Suppressor macrophage (primary cell): ENCODE measurements at places on chromosomes 1 and 21.
A peak's percentile ranks its signal among the peaks of the same experiment; 100 is the strongest.

DNA sequence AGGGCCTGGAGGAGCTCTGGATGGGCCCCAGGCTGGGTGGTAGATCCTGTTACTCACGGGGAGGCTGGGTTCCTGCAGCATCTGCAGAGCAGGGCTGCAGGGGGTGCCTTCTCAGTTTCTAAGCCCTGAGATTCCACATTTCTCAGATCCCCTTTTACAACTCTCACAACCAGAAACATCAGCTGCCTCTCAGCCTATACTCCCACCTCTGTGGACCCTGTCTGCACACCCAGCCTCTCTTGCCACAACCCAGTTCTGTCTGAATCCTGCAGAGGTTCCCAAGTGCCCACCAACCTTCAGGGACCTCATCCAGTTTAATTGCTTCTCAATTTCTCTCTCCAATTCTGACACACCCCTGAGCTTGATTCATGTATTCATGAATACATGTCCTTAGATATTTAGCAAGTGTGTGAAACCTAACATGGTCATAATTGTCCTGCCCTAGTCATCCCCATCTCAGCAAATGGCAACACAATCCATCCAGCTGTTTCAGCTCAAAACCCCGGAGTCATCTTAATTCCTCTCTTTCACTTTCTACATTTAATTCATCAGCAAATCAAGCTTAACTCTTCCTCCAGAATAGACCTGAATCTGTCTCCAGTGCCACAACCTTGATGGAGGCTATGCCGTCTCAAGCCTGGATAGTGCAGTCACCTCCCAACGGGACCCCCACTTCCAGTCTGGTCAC, 57.0 kb upstream of the NEK2 start:
- no peak for DNase-seq

DNA sequence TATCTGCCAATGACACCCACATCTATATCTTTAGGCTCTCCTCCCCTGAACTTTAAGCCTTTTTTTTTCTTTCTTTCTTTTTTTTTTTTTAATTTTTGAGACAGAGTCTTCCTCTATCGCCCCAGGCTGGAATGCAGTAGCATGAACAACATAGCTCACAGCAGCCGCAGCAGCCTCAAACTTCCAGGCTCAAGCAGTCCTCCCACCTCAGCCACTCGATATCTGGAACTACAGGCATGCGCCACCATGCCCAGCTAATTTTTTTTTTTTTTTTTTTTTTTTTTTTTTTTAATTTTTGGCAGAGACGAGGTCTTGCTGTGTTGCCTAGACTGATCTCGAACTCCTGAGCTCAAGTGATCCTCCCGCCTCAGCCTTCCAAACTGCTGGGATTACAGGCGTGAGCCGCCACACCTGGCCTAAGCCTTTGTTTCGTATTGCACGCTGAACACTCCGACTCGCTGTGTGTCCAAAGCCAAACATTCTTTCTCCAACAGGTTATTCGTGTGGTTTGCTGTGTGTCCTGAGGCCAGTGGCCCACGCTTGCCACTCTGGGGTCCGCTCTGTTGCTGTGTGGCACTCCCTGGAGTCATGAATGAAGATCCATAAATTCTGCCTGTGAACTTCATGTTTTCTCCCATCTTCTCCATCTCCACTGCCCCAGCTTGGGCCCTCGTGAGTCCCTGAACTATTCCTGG, 119.4 kb downstream of the CAMTA1 start:
- no peak for DNase-seq

- DNase-seq: no peak
Observed at GRCh38 chr1:221576268-221576667, 165.6 kb downstream of the DUSP10 start.

DNA sequence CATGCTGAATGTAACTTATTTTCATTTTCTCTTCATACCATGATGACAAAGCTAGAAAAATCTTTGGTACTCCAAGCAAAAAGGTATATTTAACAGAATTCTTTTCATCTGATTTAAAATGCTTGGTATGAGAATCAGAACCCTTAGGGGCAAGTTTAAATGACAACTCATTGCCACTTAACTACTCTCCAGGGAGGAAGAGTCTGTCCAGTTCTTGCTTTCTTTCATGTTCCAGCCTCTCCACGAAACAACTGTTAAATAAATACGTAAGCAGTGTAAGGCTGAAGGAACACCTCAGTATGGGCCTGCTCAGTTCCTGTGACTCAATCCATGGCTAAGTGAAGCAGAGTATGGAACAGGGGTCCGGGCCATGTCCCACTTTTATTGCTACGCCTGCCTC, 1.6 kb downstream of the LCE2A start:
- no peak for DNase-seq

- no peak for DNase-seq
Observed at GRCh38 chr1:27572019-27572678, 31.8 kb downstream of the AHDC1 start.

DNA sequence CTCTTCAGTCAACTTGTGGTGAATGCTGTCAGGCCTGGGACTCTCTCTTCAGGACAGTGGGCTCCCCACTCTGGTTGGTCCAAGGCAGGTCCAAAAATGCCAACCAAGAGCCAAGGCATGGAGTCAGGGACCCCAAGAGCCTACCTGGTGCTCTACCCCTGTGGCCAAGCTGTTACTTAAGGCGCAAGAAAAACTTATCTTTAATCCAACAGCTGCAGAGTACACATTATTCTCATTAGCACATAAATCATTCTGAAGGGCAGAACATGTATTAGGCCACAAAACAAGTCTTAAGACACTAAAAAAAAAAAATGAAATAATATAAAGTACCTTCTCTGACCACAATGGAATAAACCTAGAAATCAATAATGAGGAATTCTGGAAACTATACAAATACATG, 65.7 kb downstream of the FAF1 start:
- no peak for DNase-seq

- DNase-seq: no peak
Observed at GRCh38 chr1:25253911-25254310, 6.7 kb upstream of the RSRP1 start.

GRCh38 chr1:230050973-230051735, 15.9 kb upstream of the GALNT2 start:
- DNase-seq: no peak

GRCh38 chr1:217018648-217019047, 295.4 kb upstream of the ESRRG start:
- no peak for DNase-seq

- DNase-seq: peak; percentile 87
Observed at GRCh38 chr1:26582836-26583460, 53.4 kb downstream of the RPS6KA1 start.

DNA sequence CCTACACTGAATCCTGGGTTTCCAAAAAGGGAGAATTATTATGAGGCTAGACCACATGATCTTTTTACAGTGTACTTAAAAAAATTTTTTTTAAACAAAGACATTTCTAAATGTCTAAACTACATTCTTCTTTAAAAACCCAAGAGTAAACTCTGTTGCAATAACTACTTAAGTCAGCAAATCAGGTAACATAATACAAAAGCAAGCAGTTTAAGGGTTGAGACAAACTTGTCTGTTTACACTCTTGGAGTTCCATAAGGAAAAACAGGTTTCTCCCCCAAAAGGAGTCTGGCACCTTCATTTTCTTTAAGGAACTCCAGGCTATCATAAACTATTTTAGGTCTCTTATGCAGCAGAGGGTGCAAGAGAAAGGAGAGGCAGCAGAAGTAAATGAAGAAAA, 12.5 kb upstream of the ANKRD45 start:
- DNase-seq: no peak

GRCh38 chr1:59094001-59094400, 202.9 kb upstream of the FGGY start:
- DNase-seq: peak; percentile 25

GRCh38 chr21:34020005-34020847, 53.2 kb upstream of the MRPS6 start:
- peak; percentile 59 for DNase-seq

DNA sequence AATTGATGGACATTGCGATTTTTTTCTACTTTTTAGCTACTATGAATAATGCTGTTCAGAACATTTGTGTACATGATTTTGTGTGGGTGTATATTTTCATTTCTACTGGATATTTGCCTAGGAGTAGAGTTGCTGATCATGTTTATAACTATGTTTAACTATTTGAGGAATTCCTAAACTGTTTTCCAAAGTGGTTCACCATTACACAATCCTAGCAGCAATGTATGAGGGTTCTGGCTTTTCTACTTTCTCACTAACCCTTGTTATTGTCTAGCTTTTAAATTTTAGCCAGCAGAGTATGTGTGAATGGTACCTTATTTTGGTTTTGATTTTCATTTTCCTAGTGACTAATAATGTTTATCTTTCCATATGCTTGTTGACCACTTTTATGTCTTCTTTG, 86.2 kb downstream of the ATG4C start:
- DNase-seq: no peak

GRCh38 chr1:231558708-231559185, 30.3 kb downstream of the TSNAX start:
- DNase-seq: no peak

DNA sequence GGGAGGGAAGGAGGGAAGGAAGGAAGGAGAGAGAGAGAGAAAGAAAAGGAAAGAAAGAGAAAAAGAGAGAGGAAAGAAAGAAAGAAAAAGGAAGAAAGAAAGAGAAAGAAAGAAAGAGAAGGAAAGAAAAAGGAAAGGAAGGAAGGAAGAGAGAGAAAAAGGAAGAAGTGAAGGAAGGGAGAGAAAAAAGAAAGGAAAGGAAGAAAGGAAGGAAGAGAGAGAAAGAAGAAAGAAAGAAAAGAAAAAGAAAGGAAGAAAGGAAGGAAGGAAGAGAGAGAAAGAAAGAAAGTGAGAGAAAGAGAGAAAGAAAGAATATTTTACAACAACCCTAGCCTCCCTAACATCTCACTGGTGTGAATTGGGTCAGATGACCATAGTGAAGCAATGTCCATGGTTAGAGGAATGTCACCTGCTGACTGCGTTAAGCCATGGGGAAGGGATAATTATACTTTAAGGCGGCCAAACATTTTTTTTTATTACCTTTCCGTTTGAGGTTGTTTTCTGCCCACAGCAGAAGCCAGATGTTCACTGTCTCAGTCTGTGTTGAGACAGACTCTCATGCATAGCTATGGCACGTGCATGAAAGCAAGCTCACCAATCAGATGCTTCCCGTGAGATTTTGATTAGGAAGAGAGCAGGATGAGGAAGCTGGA, 76.4 kb downstream of the SNRPE start:
- no peak for DNase-seq

DNA sequence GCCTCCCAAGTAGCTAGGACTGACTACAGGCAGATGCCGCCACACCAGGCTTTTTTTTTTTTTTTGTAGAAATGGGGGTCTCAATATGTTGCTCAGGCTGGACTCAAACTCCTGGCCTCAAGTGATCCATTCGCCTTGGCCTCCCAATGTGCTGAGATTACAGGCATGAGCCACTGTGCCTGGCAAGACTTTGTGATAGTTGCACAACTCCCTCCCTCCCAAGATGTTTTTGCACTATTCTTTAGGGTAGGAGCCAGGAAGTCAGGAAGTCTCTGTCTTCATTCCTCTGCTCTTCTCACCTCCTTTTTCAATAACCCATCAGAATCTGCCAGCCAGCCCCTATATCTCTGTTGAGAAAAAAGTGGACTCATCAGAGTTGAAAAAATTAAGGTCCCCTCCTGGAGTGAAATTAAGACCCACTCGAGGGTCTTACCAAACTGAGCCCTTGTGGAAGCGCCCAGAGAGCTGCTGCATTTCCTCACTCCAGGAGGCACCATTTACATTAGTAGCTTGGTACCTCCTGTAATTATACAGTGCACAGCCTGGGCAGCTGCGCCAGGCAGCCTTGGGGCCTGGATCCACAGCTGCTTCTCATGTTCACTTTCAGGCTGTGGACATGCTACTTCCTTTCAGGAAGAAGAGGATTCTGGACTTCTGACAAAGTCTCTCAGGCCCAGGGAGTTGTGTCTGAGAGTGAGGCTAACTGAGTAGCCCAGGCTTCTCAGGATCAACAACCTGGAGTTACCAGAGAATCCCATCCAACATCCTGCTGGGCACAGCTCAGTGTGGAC, 24.0 kb downstream of the TCEA3 start:
- no peak for DNase-seq

DNA sequence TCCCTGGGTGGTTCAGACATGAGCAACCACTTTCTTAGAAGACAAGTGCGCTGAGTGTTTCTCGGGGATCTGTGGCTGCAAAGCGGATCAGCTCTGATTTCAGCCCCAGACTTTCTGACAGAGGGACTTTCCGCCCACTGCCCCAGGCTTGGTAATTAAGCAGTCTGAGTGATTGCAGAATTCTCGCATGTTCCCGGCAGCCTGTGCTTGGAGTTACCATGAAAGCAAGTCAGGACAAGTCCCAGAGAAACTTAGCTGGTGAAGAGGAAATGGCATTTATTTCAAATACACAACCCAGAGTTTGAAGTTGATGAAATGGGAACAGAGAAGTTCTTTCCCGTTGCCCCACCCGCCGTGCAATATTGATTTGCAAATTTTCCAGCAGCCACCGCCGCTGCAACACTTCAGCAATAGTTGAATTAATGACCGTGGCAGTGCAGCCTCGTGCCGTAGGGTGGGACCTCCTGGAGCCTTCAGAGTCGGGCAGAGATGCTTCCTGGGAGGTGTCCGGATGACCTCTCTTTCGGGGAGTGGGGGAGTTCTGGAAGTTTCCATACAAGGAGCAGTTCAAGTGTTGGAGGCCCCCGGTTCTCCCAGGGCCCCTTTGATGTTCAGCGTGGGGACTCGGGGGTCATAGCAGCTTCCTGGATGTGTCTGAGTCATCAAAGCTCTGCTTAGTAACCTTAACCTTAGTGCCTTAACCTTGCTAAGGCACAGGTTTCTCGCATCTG, 134.7 kb downstream of the KAZN start:
- peak; percentile 23 for DNase-seq

DNA sequence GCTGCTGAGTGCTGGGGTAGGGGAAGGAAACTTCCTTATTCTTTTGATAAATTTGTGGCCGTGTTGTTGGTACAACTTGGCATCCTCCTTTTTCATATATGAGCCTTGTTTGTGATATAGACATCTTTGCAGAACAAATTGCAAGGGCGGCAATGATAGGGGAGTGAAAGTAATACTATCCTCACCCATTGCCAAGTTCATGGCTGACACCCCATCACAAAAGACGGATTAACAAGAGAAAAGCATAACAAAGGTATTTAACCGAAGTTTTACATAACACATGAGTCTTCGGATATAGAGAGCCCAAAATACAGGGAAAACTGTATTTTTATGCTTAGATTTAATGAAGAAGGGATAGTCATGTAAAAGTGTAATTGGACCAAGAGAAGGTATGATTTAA, 86.3 kb upstream of the TMPRSS2 start:
- no peak for DNase-seq
